ENCODE measurements at places on chromosomes 12 and 14.

- DNase-seq, result no peak
These were observed 485.6 kb downstream of the FLRT2 start for GRCh38 chr14:86015511-86015910.

- DNase-seq, result no peak
These were observed 16.1 kb downstream of the ISCA2 start for GRCh38 chr14:74509587-74510222.

- DNase-seq, result no peak
These were observed 74.8 kb upstream of the PCED1B start for GRCh38 chr12:47004634-47005033.

DNA sequence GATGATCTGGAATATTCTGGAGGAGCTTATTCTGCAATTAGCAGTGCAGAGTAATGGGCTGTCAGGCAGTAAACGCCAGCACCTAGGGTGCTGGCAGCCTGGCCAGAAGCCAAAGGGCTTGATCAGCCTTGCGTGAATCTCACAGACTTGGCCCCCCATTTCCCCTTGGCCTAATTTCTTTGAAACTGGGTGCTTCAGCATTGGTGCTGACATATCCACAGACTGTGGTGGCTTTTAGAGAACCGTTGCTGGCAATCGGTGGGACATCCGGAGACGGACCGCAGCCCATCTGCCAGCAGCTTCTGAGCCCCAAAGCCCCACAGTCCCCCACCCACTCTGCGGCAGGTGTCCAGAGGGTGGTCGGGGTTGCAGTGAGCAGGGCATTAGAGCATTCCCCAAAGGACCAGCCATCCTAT is 157.1 kb downstream of the CALM1 start:
- no peak for DNase-seq

DNA sequence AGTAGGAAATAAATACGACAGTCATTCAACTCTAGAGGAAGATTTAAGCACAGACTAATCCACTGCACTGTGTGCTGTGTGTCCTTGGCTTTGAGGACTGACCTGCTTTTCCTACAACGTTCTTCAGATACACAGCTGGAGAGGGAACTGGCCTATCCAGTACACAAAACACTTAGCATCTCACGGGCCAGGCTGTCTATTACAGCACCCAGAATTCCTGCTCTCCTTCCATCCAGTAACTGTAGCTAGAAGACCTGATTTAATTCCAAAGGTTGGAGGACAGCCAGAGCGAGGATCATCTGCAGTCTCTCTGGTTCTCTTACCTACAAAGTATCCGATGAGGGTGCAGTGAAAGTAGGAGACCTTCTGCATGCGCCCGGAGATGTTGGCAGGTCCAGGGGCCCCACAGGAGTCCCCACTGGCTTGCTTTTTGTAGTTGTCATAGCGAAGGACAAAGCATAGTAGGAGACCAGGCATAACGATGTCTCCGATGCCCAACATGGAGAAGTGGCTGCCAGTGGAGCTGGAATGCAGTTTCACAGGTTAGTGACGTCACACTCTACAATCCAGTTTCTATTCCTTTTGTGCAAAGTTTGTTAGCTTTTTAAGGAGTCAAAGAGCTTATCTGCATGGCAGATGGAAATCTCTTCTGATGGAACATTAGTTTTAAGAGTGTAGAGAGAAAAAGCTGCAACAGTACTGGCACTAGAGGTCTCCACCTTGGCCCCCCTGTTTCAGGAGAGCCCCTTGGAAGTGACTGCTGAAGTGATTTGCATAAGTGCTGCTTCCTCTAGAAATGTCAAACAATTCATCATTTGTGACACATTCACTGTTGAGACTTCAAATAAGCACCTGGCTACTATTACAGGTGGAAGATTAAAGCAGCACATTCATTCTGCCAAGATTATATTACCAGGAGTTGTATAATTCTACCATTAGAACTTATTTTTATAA is 41.7 kb downstream of the ACADS start:
- DNase-seq, result no peak

GRCh38 chr12:127885954-127886750 is 380.8 kb upstream of the TMEM132C start:
- DNase-seq, result no peak

DNA sequence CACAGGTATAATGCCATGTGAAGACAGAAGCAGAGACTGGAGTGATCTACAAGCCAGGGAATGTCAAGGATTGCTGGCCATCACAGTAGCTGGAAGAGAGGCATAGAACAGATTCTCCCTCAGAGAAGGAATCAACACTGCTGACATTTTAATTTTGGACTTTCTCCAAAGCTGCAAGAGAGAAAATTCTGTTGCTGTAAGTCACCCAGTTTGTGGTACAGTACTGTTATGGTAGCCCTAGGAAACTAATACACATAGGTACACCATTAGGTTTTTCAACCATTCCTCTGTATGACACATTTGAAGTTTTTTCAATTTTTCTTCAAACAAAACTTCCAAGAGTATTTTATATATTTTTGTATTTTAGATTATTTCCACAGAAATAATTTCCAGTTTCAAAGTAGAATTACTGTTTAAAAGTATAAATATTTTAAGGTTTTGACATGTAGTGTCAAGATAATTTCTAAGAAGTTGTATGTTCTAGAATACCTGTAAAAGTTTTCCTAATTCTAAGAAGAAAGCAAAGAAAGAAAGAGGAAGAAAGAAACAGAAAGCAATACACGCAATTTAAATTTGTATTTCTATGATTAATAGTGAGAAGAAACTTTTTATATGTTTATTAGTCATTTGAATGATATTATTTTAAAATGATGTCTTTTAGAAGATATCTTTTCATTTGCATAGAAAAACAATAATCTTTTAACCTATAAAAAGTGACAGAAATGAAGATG is 64.9 kb upstream of the CATSPERB start:
- peak; percentile 4 for DNase-seq

- peak; percentile 84 for DNase-seq
These were observed 9.1 kb downstream of the NEMP1 start for GRCh38 chr12:57069523-57069922.

- no peak for DNase-seq
These were observed 180.9 kb upstream of the C14orf180 start for GRCh38 chr14:104398656-104399055.

- no peak for DNase-seq
These were observed 24.4 kb upstream of the FAM181A start for GRCh38 chr14:93902619-93903307.

GRCh38 chr12:92444763-92445162 is 258.0 kb upstream of the PLEKHG7 start:
- DNase-seq, result no peak

- no peak for DNase-seq
These were observed 104.5 kb upstream of the EGLN3 start for GRCh38 chr14:34055157-34055950.

DNA sequence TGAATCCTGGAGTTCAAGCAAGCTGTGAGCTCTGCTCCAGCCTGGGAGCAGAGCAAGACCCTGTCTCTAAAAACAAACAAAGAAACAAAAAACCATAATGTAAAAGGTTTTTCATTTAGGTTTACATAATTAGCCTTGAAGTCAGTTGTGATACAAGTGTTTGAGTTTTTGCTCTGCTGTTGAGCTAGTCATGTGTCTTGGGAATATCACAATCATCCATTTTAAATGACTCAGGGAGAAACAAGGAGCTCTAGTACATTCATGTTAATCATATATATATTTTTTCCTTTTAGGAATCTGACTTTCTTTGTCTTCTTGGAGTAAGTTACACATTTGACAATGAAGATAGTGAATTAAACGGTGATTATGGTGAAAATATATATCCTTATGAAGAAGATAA is 12.9 kb downstream of the MIA2 start:
- DNase-seq, result no peak

DNA sequence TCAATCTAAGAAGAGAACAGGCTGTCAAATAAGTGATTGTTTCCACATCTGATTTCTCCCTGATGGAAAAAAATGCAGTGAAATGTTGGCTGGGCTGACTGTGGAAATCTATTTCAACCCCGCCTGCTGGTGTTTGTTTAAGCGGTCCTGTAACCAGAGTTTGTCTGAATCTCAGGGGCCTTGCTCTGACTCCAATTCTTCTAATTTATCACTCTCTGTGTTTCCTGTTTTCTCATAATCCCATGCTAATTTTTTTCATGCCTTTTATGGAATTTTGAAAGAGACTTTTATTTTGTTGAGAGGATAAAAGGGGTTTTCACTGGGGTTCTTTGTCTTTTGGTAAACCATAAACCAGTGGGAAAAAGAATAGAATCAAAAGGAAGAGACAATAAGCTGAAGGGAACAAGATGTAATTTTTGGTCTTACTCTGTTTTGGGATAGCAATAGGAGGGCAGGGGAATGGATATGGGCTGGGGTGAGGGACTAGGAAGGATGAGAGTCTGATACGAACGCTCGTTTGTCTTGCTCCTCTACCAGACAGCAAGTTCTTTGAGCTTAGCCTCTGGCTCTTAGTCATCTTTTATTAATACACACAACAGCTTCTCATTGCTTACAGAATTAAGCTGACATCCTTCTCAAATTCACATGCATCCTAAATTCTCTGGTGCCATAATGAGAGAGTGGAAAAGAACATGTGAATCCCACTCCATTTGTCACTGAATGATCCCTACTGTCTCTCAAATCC is 8.0 kb upstream of the MGP start:
- DNase-seq, result no peak
